ENCODE measurements at places on chromosomes 2 and 18.

DNA sequence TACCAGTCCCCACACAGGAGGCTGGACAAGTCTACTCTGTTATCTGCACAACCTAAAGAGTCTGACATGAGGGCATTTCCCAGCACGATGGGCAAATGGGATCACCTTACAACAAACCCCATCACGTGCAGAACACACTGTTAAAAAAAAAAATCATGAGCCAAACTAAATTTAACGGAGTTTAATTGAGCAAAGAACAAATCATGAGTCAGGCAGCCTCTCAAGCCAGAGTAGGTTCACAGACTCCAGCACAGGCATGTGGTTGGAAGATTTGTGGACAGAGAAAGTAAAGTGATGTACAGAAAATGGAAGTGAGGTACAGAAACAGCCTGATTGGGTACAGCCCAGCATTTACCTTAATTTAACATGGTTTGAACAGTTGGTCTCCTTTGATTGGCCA lies 59.9 kb downstream of the KYNU start:
- no peak for DNase-seq

DNA sequence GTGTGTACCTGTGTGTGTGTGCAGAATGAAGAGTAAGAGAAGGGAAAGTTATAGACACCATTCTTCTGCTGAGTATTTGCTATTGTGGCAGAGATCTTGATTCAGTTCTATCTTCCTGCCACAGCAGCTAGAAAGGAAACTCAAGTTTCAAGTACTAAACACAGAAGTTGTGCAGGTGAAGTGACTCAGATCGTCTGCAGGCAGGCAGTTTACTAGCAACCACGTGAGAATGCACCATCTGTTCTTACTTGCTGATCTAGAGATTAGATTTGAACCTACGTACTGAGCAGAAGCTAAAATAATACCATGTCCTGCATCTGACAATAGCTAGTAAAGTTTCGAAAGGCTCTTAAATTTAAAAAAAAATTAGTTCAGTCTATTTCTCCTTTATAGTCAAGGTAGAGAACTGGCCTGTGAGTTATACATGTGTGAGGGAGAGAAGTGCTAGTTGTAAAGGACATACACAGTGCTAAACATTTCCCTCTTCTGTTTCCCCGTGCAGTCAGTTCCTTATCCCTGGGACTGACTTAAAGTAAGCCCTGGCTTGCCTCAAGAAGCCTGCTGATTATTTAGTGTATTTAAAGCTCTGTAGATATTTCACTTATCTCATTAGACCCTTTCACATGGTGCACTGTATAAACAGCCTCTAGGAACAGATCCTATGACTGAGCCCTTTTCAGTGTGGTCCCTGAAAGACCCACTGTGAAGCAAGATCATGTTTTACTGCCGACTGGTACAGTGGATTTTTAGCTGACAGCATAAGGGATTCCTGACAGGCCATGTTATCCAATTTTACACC lies 45.0 kb downstream of the SLC38A11 start:
- DNase-seq: no peak

- DNase-seq: no peak
Measured at GRCh38 chr2:27962006-27962405, 71.5 kb downstream of the BABAM2 start.

- DNase-seq: peak; percentile 82
Measured at GRCh38 chr2:176455816-176456291, 186.6 kb downstream of the MTX2 start.

GRCh38 chr2:218129458-218130135 lies 3.8 kb downstream of the CXCR2 start:
- DNase-seq: no peak

DNA sequence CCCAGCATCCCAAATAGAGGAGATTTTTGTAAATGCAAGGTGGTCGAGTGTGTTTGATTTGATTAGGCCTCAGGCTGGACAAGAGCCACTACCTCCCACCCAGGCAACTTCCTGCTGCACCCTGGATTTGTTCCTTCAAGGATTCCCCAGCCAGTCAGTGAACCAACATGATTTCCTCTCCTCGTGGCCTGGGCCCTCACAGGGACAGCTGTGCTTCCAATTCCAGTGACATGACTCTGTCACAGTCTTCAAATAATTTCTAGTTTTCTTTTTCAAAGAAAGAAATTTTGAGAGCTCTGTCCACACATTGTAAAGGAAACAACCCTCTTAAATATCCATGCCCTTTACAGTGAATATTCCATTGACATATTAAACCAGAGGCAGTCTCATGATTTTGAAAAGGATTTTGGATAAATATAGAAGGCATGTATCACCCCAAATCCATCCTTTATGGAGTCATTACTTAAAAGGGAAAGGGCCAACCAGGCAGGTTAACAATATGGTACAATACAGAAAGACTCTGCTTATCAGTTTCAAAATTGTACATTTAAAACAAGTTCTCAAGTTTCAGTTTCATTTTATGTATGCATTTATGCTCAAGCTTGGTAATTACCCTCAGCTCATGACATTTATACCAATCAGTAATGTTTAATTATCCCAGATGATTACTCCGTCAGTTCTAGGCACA lies 121.3 kb upstream of the FOSL2 start:
- DNase-seq: no peak

DNA sequence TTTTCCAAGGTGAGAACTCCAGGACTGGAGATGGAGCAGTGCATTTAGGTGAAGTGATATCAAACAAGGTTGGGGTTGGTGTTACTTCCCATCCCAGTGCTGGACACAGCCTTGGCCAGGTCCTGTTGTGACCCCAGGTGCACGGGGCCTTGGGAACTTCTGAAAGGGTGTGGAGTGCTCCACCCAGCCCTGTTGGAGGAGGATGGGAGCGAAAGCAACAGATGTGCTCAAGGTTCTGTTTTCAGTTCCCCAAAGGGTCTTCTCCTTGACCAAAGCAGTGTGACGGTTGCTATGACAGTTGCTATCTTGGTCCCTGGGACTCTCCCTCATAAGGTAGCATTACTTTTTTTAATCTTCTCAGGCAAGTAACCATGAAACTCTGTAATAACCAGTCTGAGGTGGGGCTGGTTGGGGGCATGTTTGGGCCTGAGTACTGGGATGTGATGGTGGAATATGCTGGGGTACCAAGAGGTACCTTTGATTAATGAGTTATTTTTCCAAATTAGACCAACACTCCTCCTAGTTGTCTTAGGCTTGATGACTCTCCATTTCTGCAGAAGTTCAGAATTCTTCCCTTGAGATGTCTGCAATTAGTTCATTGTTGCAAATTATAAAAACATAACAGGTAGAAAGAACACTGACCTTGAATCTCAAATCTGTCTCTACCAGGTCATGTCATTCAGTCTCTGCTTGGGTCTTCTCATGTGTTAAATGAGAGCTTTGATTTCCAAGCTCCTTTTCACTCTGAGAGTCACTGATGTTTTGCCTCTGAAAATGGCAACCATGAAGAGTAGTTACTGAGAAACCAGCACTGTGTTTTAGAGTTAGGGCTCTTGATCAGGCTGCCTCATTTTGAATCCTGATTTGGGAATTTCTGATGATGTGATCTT lies 154.5 kb downstream of the RPIA start:
- no peak for DNase-seq

GRCh38 chr2:218381916-218382366 lies at the start of gene SLC11A1:
SLC11A1 (plus strand) TSS chr2:218382273; CDS start chr2:218382369, 96 bp downstream.
- no peak for DNase-seq

GRCh38 chr2:109238580-109238979 lies 109.6 kb downstream of the SH3RF3 start:
- peak; percentile 60 for DNase-seq

DNA sequence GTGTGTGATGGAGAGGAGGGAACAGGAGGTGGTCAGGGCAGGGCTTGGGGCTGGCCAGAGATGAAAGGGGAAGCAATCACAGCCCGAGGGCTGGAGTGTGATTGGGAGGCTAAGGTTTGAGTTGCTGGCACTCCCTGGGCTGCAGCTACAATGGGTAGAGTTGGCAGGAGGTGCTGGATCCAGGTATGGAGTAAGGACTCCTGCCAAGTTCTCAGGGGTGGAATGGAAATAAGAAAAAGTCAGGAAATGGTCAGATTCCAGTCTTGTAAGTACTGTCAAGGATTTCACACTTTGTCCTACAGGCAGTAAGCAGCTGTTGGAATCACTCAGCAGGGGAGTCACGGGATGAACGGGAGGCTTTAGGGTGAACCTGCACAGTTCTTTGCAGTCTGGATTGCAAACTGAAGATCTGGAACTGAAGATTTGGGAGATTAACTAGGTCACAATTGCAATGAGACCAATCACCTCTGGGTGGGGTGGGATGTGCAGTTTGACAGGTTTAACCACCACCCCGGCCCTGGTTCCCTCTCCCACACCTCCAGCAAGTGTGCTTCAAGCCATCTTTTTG lies 10.9 kb upstream of the INPP5D start:
- no peak for DNase-seq

DNA sequence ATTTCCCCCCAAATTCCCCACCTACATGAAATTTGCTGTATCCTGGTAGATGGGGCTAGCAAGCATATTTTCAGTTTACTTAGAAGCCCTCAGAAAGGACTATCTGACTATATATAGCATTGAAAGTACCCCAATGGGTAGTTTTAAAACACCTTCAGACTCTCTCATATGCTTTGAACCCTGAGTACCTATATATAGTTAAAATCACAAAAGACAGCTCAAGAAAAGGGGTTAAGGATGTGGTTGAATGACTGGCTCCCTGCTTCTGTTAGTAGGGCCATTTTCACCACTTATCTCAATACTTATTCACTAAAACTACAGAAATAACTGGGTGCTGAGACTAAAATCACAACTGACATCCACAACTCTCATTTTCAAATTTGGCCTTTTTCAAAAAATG lies 18.5 kb downstream of the WDPCP start:
- no peak for DNase-seq

DNA sequence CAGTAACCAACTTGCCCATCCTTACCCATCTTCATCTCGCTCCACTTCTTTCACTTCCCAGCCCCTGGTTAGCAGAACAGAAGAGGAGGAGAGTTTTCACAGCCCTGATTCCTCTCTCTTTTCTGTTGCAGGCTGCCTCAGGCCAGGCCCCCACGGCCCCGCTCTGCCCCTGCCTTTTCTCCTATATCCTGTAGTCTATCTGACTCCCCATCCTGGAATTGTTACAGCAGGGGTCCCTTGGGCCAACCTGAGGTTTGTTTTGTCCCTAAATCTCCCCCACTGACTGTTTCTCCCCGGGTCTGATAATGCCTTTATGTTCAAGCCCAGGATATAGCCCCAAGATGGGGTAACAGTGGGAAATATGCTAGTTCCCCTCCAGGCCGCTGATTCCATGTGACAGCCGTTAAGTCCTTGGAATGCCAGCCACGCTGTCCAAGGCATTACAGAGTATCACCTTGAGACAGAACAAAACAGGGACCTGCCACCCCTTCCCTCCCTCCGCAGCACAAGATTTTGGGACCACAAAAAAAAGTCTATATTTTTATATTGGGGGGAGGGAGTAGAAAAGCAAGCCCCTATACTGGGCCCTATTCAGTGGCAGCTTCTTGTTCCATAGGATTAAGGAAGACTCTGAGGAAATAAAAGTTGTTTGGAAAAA lies 1.4 kb downstream of the OST4 start:
- DNase-seq: no peak

GRCh38 chr2:6337472-6337820 lies 528.3 kb downstream of the CMPK2 start:
- no peak for DNase-seq

GRCh38 chr2:122367646-122368010 lies 612.2 kb downstream of the TSN start:
- no peak for DNase-seq
